ENCODE measurements at places on chromosomes 7 and 10.

GRCh38 chr7:12053561-12053960, 157.5 kb upstream of the TMEM106B start:
- DNase-seq: no peak

GRCh38 chr7:153509768-153510167, 542.4 kb upstream of the DPP6 start:
- DNase-seq: no peak

DNA sequence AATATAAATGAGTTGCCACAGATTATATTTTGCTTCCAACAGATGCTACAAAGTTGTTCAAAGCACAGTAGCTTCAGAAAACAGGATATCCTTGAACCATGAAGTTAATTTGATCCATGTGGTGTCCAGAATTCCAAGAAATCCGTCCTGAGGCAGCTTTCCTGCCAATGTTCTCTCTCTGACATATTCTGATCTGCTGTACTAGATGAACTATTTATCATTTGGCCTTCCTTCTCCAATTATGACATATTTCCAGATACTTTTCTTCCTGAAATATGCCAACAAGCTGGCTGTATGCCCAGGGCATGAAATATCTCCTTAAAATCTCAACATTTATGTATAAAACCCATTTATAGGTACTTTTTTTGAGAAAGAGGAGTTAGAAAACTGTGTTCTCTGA, 141.1 kb downstream of the SPAG6 start:
- DNase-seq: no peak

DNA sequence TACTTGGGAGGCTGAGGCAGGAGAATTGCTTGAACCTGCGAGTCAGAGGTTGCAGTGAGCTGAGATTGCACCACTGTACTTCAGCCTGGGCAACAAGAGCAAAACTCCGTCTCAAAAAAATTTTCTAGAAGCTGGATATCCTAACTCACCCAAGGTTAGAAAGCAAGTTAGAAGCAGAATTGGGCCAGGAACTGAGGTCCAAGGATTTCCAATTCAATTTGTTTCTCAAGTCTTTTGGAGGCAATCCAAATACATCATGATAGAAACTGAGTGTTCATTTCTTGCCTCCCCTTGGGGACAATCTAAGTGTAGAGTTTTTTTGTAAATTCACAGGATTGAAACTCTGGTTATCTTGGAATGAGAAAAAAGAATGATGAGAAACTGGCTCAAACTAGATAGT, 45.5 kb downstream of the LAMB1 start:
- DNase-seq: no peak

DNA sequence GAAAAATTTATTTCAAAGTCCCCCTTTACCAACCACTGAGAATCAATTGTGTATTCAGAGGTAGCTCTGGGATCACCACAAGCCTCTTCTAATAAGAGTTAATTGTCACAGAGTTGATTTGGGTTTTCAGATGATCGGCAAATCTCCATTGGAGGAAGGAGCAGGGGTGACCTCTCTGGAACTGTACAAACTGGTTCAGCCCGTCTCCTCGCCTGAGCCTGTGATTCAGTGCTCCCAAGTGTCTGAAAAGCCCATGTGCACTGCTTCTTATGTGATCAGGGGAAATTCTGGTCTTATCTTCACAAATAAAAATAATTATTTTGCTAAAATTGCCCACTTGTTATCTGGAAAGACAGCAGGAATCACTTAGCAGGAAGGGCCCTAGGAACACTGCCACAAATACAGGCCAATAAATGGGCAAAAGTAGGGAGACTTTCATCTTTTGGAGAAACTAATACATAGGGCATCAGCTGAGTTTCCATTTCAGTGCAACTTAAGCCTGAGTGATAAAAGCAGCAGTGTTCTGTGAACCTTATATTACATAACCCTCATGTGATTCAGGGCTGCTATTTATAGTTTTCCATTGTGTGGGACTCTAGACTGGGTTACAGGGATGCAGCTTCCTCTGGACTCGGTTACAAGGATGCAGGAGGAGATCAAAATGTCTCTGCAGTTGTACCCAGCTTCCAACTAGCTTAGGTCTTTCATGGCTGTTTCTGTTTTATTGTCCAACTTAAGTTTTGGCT, 32.3 kb downstream of the CDK1 start:
- DNase-seq: no peak

GRCh38 chr7:109901926-109902325, 1189.0 kb upstream of the LRRN3 start:
- no peak for DNase-seq

GRCh38 chr10:95906677-95907455, 909 bp upstream of the CC2D2B start:
- DNase-seq: peak; percentile 1

GRCh38 chr10:77228559-77228958, 409.0 kb downstream of the KCNMA1 start:
- DNase-seq: no peak

DNA sequence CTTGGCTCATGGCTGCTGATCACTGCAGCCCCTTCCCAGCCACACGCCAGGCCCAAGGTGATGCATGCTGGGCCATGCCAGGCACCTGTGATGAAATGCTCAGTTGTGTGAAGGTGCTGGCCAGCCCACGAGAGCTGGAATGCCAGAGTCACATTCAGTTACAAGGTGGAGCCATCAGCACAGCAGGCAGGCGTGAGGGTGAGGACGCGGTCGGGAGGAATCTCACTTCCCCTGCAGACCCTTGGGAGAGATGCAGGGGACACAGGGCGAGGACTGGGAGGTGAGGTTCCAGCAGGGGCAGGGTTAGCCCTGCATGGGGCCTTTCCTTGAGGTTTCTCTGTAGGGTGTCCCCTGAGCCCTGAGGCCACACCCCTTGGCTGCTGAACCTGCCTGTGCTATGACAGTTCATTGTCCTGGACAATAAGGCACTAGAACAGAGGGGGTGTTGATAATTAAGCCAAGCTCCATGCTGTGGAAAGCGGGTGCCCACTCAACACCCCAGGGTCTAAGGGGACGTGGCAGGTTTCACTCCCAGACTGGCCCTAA, 82.4 kb downstream of the ADARB2 start:
- DNase-seq: no peak

DNA sequence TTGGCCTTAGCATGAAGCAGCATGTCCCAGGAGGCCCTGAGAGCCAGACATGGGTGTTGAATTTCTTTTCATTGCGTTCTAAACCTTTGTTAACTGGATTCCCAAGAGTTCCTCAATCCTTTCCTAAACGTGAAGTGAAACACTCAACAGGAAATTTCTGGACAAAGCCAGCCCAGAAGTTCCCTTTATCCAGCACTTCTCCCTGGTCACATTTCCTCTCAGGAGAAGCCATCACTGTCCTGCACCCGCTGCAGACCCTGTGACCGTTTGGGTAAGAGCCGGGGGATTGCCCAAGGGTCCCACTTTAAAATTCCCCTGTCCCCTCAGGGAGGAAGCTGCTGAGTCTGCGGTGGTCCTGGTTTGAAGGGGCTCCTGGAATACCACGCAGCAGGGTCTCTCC, 88.0 kb upstream of the ZPBP start:
- no peak for DNase-seq

GRCh38 chr7:47901542-47901941, 46.7 kb downstream of the PKD1L1 start:
- DNase-seq: no peak

DNA sequence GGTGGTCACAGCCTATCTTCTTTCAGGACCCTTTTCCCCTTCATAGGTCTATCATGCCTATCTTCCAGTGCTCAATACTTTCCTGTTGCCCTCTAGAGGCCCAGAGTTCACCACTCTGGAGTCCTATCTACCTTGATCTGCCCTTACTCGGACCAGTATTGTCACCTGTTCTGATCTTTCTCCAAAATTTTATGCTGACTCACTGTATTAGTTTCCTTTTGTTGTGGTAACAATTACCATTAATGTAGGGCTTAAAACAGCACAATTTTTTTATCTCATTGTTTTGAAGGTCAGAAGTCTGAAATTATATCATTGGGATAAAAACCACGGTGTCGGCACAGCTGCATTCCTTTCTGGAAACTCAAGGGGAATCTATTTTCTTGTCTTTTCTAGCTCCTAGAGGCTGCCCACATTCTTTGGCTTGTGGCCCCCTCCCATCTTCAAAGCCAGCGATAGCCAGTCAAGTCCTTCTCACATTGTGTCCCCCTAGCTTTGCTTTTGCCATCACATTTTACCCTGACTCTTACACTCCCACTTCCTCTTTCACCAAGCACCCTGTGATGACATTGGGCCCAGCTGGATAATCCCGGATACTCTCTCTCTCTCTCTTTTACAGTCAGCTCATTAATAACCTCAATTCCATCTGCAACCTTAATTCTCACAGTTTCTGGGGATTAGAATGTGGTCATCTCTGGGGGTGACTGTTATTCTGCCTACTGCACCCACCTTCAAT, 54.6 kb downstream of the TFAM start:
- DNase-seq: no peak

All from cerebellar nuclear complex (tissue), 1 donor.